ENCODE measurements at places on chromosomes 4 and X. TPM values are rescaled to one million over a fixed set of nuclear protein-coding genes. Genes with fewer than 3 reads are reported as not detected.
A peak's percentile ranks its signal among the peaks of the same experiment; 100 is the strongest.

Gene AWAT2
- polyA plus RNA-seq = not detected

- DNase-seq = peak; percentile 8
Measured at GRCh38 chr4:107452717-107453630, 267.1 kb downstream of the PAPSS1 start.

DNA sequence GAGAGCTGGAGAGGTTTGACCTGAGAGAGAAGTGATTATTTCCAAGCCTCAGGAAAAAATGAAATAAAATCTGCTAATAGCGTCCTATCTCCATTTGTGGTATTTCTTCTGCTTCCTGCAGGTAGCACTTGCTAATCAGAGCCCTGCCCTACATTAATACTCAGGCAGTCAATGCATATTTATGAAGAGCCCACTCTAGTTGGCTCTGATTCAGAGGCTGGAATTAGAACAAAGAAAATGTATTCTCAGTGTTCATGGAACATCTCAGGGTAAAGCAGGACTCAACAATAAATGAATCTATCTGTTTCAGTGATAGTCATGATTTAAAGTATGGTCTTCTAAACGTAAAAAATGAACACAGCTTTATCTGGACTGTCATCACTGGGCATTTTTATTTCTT lies 1.4 kb upstream of the ATP8A1 start:
- no peak for DNase-seq

DNA sequence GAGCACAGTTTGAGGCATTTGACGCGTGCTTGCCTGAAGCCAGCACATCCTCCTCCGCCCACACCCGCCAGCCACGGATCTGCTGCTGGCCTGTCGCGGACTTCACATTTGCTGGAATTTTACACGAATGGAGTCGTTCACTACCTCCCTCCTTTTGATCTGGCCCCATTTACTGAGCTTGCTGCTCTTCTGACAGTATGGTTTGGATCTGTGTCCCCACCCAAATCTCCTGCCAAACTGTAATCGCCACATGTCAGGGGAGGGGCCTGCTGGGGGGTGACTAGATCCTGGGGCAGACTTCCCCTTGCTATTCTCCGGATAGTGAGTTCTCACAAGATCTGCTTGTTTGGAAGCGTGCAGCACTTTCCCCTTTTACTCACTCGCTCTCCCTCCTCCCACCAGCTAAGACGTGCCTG lies 19.9 kb upstream of the CPLX1 start:
- no peak for DNase-seq

Gene CLCN4
- 17.5 TPM for polyA plus RNA-seq

Gene AREG
- not detected for polyA plus RNA-seq

- no peak for DNase-seq
Measured at GRCh38 chr4:187141101-187141500, 417.4 kb upstream of the FAT1 start.

GRCh38 chrX:81577028-81577427 lies 375.1 kb downstream of the SH3BGRL start:
- no peak for DNase-seq

- peak; percentile 12 for DNase-seq
Measured at GRCh38 chr4:13302876-13303275, 181.3 kb downstream of the RAB28 start.

GRCh38 chr4:110623718-110624397 lies 981 bp upstream of the PITX2 start:
- DNase-seq = no peak

GRCh38 chrX:65925592-65925991 lies 114.3 kb downstream of the VSIG4 start:
- no peak for DNase-seq

Gene ARAP2
- polyA plus RNA-seq = 0.83 TPM

Gene FATE1
- 2.2 TPM for polyA plus RNA-seq

GRCh38 chr4:105633241-105633640 lies 75.2 kb downstream of the INTS12 start:
- no peak for DNase-seq

DNA sequence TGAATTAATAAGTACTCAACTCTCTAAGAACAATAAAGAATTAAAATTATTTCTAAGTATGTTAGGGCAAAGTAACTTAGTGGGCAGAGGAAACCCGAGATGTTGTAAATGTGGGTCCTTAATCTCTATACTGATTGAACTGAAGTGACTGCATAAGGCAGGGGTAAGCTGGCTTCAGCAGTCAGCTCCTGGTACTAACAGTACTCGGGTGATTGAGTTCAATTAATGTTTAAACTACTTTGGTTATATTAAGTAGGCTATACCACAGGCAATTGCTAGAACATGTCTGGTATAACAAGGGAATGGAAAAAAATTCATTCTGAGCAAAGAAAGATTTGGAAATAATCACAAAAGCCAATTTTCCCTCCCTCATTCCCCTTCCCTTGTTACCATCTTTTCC lies 90.7 kb downstream of the LNX1 start:
- no peak for DNase-seq

GRCh38 chr4:125070861-125071260 lies 243.9 kb upstream of the FAT4 start:
- no peak for DNase-seq

Gene BTK
- 1.8 TPM for polyA plus RNA-seq

Gene BEX1
- polyA plus RNA-seq = 2.3 TPM

Gene SSX4
- not detected for polyA plus RNA-seq

Gene FGFBP2
- polyA plus RNA-seq = 0.65 TPM

Gene PWWP3B
- 14.6 TPM for polyA plus RNA-seq

Data from muscle of arm (tissue), 14 donors.